ENCODE measurements at places on chromosomes 4 and X. TPM values are rescaled to one million over a fixed set of nuclear protein-coding genes. Genes with fewer than 3 reads are reported as not detected.

Gene SSX5
- not detected for polyA plus RNA-seq

Gene MAGIX
- polyA plus RNA-seq: 9.8 TPM

Gene HEPH
- polyA plus RNA-seq: 1.6 TPM

Gene AMTN
- polyA plus RNA-seq: not detected

Gene TMPRSS11B
- 0.10 TPM for polyA plus RNA-seq

Gene TBC1D19
- polyA plus RNA-seq: 3.4 TPM

GRCh38 chrX:16712548-16713155, at the start of gene CTPS2:
CTPS2 (minus strand) TSS chrX:16712669; CDS start chrX:16702902, 9,767 bp downstream.
- DNase-seq: peak; percentile 80

DNA sequence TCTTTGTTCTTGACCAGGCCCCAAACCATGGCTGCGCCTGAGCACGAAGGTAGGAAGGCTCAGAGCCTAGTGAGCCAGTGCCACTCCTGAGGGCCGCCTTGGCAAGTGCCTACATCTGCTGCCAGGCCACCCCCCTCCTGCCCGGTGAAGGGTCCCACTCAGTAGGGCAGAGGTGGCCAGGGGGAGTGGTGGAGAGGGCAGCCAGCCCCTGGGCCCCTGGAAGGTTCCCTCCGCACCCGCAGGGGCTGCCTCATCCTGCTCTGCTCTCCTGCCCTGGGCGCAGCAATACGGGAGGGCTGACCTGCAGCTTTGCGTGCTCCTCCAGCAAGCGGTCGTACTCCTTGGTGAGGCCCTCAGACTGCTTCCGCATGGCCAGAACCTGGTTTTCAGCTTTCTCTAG, 14.0 kb downstream of the SLC6A8 start:
- DNase-seq: no peak

DNA sequence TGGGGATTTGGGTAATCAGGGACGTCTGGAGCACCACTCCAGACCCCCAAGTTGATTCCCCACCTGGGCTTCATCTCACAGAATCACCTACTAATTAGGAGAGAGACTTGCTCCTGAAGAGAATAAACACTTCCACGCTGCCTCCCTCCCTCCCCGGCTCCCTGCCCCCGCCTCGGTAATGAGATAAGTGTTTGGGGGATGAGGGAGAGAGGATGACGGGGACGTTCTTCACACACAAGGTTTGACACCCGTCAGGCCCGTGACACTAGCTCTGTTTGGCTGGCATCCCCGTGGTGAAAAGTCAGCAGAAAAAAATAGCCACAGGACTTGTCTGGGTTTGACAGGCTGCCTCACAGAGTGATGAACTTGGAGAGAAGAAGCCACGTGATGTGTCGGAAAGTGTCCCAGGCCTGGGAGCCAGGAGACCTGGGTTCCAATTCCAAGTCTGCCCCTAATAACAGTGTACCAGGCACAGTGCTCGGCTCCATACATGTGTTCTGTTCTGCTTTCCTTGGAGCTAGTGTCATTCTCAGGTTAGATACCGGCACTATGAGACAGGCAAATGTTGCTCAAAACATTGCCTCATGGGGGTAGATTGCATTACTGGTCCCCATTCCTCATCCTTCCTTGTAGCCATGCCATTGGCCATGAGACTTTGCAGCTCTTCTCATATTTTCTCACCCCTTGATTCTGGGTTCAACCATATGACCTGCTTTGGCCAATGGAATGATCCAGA, 578.0 kb downstream of the BCOR start:
- DNase-seq: peak; percentile 34

DNA sequence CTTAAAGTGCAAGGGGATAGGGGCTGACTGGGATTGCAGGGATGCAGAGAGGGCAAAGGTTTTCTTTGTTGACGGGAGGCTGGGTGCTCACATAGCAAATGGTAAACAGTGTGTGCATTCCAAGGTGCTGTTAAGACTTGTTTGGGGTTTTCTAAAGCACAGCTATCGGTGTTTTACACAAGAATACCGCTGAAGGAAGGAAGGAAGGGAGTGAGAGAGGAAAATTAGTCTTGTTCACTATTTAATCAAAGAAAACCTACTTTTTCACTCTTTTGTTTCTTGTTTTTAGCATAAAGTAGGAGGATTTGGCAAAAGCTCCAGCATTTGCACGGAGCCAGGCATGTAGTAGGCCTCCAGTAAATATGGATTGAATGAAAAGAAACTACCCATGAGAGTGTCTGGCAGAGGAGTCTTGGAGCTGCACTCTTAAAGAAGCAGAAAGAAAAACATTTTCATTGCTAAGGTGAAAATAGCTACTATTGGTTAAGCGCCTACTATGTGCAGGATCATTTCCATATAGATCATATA, 99.7 kb downstream of the FIP1L1 start:
- DNase-seq: no peak

DNA sequence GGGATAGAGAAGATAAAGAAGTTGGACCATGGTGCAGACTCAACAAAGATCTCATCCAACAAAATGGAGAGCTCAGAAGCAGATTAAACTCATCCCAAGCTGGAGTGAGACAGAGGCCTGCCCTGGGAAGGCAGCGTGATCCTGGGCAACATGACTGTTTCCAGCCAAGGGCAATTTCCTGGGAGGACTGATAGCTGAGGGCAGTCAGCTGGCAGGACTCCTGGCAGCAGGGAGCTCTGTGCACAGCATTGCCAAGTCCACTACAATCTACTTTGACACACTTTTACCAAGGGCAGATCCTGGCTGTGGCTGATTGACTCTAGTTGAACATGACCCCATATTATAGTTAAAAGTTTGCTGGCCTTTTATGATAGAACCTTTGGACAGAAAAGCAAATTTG, 357.3 kb upstream of the RASGEF1B start:
- no peak for DNase-seq

- peak; percentile 19 for DNase-seq
Measured at GRCh38 chr4:98374643-98375042, 113.5 kb downstream of the RAP1GDS1 start.

DNA sequence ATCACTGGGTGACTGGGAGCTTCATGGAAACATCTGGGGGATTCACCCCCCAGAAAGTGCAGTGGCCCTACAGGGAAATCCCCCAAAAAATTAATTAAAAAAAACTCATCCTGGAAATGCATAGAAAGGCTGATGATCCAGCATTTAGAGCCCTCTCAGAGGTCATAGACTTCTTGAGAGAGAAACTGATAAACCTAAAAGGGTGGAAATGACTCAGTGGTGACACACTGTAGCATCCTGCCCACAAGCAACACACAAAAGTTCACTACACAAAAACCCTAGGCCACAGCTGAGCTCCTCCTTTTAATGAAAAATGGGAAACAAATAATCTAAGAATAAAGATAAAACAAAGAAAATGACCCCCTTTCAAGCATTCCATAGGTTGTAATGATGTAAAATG, 911.5 kb downstream of the GLUD2 start:
- no peak for DNase-seq

- DNase-seq: no peak
Measured at GRCh38 chrX:86039625-86040568, 7.5 kb downstream of the CHM start.

GRCh38 chrX:109886122-109886761, 116.7 kb upstream of the TMEM164 start:
- DNase-seq: peak; percentile 15

DNA sequence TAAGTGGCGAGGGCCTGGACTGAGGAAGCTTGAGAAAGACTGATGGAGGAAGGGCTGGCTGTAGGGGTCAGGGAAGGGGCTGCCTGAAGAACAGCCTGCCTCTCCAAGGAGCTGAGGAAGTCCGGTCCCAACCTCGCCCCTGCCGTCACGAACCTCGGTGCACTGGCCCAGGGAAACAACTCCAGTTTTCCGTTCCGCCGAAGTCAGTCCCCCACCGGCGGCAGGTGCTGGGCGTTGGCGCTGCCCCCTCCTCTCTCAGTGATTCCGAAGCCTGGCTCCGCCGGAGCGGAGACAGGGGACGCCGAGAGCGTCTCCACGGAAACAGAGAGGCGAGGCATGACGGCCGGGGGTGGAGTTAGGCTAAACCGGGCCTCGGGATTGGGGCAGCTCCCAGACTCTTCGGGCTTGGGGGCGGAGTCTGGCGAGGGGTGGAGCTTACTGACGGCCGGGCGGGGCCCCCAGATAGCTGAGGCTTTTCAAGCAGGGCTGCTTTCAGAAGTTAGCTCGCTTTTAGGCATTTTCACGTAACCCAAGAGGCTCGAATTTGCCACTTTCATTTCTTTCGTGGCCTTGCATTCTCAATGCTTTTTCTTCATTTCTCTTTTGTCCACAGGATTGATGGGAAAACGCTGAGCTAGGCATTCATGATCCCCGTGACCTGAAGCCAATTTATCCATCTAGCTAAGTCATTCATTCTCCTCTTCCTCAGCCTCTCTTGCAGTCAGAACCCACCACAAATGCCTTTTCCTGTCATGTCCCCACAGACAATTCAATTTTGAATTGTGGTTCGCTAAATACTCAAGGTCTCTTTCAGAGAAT, at the start of gene TTC29:
TTC29 (minus strand) TSS at position 309 of the 819 bp plus-strand sequence. CDS start 5,969 bp downstream, outside the sequence.
- DNase-seq: peak; percentile 95

- peak; percentile 84 for DNase-seq
Measured at GRCh38 chrX:124194199-124194598, 138.3 kb upstream of the TEX13D start.
